NCI-H69 (cell line): ENCODE measurements at places on chromosomes 6 and 20.

DNA sequence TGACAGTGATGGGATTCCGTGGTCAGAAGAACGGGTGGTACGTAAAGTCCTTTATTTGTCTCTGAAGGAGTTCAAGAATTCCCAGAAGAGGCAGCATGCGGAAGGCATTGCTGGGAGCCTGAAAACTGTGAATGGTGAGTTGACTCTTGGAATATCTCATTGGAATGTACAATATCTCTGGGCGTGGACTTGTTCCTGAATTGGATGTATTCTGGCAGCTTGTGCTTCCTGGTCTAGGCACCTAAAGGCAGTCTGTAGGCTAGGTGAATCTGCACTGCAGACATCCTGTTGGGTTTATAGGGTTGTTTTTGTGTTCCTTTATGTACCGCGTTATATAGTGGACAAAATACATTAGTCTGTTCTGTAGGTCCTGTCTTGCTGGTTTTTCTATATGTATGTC, 128.2 kb downstream of the JARID2 start:
- DNase-seq: no peak

DNA sequence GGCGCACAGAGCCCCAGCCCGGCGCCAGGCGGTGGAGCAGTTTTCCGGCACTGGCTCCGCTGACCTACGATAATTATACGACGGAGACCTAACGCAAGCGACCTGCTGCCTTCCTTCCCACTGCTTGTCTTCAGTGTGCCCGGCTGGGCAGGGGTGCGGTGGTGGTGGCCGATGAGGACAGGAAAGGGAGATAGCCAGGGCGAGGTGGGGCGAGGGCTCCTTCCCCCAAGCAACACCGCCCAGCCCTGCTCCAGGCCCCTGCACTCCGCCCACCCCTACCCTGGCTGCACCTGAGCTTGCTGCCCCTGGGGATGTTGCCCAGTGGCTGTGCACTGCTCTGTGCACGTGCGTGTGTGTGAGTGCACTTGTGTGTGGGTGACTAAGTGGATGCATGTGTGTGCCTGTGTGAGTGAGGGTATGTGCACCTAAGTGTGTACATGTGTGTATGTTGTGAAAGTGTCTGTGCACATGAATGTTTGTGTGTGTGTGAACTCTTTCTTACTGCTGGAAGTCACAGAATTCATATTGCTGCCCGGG, 42.6 kb upstream of the IRF4 start:
- no peak for DNase-seq

DNA sequence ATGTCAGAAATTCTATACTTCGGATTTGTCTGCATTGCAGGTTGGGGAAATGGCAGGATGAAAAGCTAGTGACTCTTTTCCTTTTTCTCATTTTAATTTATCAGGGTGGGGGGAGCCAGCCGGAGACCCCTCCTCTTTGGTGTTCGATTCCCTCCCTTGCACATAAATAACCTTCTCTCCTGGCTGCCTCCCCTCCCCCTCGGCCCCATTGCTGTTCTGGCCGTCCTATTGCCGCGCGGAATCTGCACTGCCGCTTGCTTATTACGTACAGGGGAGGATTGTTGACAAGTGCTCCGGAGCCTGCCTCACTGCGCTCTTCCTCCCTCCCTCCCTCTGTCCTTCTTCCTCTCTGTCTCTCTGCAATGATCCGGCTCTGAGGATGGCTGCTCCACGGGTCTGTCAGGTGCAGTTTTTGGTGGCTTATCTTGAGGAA, 154.7 kb downstream of the JARID2 start:
- peak; percentile 95 for DNase-seq

DNA sequence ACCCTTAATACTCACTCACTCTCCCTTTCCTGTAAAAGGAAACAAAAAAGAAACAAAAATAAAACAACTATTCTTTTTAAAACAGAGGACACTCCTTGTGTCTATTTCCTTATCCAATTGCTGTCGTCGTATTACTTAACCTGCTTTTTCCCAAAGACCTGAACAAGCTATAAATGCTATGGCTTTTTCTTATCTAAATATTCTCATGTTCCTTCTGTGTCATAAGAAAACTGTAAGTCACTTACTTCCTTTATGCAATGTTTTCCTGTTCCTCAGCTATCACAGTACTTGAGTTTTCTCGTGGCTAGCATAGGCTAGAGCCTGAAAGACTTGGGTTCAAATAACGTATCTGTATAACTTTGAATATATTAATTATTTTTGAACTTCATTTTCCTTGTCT, 99.2 kb downstream of the IRAK1BP1 start:
- no peak for DNase-seq

DNA sequence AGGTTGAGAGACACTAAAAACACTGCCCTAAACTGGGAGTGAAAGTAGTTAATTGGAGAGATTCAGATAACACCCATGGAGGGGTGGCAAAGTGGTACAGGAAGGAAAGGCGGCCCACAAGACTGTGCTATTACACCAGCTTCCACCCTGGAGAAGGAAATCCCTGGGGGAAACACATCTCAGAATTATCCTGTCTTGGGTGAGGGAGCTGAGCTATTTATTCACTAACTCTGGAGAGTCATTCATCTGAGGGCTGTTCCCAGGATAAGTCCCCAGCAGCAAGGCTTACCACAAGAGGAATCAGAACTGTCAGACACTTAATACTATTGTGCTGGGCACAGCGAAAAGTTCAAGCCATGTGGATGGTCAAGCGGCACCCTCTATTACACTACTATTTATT, 9.9 kb downstream of the TBCC start:
- DNase-seq: no peak

DNA sequence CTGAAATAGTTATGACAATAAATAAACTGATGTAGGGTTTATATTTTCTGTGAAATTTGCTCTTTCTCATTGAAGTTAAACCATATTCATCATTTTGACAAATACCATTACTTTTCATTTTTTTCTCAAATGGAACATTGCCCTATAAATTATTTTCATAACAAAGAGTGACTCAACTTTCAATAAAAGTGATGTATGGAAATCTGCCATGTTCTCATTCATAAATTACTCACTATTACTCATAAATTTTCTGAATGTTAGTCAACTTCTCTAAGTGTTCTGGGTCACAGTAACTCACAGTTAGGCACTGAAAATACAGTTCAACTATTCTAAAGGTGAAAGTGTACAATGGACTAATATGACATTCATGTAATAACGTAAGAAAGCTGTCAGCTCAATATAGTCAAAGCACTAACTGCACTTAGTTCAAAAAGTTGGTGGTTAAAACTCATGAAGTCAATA, 19.0 kb upstream of the STX11 start:
- no peak for DNase-seq

DNA sequence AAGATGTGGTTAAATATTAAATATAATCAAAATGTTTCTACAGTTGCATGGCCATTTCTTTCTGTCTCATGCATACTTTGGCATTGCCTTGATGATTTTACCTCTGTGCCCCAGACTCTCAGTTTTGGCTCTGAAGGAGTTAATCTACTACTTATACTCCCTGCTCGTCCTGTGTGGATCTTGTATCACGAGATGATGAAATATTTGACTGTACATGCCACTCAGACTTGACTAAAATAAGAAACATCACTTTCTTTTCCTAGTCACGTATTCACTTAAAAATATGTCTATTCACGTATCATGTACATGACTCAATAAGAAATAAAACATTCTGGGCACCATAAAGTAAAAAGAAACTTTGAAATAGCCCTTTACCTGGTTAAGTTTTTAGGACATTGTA, 397.7 kb downstream of the RFPL4B start:
- DNase-seq: no peak

- no peak for DNase-seq
Measured at GRCh38 chr6:114339706-114340105, 3.1 kb downstream of the HS3ST5 start.
